Stimulated activated CD4-positive, alpha-beta T cell treated with anti-CD3 and anti-CD28 coated beads, TNF-alpha, amount 100 ng/mL, for 1 hour (primary cell): ENCODE measurements at places on chromosomes 4 and X.

DNA sequence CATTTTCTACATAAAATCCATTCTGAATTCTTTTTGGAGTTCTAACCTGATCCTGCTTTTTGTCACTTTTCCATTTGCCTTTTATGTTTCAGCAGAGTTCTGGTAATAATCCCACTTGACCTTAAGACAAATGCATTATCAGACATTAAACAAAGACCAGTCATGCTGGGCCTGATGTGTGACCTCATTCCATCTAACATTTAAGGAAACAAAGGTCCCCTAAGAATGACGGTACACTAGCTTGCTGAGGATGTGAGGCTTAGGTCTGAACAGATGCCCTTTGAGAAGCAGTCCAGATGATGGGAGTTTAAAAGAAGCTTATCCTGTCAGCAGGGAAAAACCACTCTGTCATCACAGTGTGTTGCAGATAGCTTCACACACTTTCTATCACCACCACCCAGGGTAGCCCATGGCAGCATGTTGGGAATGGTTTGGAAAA, 38.1 kb upstream of the PDE5A start:
- no peak for DNase-seq

DNA sequence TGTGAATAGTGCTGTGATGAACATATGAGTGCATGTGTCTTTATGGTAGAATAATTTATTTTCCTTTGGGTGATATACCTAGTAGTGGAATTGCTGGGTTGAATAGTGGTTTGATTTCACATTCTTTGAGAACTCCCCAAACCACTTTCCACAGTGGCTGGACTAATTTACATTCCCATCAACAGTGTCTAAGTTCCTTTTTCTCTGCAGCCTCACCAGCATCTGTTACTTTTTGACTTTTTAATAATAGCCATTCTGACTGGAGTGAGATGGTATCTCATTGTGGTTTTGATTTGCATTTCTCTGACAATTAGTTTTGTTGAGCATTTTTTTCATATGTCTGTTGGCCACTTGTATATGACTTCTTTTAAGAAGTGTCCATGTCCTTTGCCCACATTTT, 29.1 kb downstream of the JADE3 start:
- DNase-seq, result no peak

DNA sequence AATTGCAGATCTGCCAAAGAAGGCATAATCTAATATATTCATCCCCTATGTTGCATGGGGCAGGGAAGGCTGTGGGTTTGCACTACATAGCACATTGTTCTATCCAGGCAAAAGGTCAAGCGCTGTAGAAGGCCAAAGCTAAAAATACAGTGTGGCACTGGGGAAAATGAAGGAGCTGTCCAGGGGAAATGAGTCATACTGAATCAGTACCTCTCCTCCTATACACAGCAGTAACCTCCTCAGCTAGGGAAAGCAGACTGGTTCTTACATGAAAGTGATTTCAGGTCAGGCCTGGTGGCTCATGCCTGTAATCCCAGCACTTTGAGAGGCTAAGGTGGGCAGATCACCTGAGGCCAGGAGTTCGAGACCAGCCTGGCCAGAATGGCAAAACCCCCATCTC, 31.0 kb upstream of the SLC25A4 start:
- no peak for DNase-seq

GRCh38 chr4:28225050-28225449, 1364.4 kb downstream of the STIM2 start:
- no peak for DNase-seq

DNA sequence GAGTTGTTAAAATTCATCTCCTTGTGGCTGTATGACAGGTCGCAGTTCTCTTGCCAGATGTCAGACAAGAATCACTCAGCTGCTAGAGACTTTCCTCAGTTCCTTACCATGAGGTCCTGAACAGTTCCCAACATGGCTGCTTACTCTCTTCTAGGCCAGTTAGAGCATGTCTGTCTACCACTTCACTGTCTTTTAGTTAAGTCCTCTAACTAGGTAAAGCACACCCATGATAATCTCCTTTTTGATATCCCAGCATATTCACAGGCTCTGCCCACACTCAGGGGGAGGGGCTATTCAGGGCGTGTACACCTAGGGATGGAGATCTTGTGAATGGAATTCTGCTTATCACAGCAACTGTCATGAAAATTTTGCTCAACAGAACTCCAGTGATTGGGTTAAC, 190.1 kb downstream of the ADAMTS3 start:
- no peak for DNase-seq

GRCh38 chr4:155759372-155760252, 791 bp downstream of the GUCY1B1 start:
- DNase-seq, result no peak

DNA sequence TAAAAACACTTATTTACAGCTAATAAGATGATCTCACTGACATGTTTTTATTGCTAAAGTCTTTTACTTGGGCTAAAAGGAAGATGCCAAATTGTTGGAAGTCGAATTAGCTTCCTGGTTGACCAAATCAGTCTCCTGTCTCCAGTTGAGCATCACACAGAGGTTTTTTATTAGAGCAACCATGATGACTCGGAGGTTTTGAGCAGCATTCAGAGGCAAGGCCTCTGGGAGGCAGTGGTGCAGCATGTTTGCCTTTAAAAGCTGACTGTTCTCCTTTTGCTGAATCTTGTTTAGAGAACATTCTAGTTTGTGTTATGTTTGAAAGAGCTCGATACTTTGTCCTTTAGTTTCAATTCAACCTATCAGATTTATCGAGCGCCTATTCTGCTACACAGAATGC, 2.1 kb downstream of the UCHL1 start:
- no peak for DNase-seq

GRCh38 chr4:43331226-43332051, 438.9 kb downstream of the GRXCR1 start:
- DNase-seq, result no peak
